Posterior vena cava (tissue), 2 donors: ENCODE measurements at places on chromosomes 13 and 19.
A peak's percentile ranks its signal among the peaks of the same experiment; 100 is the strongest.

GRCh38 chr19:19214159-19214490, 2.4 kb downstream of the NCAN start:
- no peak for DNase-seq

DNA sequence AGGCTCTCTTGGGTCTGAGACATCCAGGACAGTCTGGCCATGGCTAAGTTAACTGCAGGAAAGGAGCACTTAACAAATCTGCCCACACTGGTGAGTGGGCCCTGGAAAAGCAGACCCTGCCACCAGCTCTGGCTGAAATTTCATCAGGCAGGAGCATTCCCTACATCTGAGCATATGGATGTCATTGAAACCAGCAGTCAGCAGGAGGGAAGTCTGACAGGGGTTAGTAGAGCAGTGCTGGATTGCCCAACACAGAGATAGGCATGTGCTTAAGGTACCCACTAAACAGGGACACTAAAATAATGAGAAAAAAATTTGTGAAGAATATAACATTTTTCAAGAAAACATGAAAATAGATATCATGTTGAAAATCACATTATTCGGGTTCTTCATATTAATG, 13.6 kb upstream of the ACOD1 start:
- no peak for DNase-seq

- DNase-seq: no peak
Measured at GRCh38 chr19:44741258-44741731, 7.2 kb upstream of the BCL3 start.

DNA sequence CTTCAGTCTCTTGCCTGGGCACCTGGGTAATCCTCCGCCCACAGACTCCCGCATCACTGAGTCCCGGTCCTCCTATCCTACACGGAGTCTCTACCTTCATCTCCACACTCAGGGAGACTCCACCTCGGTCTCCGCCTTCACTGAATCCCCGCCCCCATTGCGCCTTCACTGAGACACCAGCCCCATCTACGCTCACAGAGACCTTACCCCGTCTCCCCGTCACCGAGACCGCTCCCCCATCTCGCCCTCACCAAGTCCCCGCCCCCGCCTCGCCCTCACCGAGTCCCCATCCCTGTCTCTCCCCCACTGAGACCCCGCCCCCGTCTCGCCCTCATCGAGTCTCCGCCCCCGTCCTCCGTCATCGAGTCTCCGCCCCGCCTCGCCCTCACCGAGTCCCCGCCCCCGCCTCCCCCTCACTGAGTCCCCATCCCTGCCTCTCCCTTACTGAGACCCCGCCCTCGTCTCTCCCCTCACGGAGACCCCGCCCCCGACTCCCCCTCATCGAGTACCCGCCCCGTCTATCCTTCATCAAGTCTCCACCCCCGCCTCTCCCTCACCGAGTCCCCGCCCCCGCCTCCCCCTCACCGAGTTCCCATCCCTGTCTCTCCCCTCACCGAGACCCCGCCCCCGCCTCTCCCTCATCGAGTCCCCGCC, 23.1 kb upstream of the ZNF846 start:
- peak; percentile 98 for DNase-seq

GRCh38 chr19:42010245-42011126, 16.5 kb upstream of the ATP1A3 start:
- no peak for DNase-seq

- no peak for DNase-seq
Measured at GRCh38 chr19:31451686-31452330, 102.6 kb upstream of the TSHZ3 start.

DNA sequence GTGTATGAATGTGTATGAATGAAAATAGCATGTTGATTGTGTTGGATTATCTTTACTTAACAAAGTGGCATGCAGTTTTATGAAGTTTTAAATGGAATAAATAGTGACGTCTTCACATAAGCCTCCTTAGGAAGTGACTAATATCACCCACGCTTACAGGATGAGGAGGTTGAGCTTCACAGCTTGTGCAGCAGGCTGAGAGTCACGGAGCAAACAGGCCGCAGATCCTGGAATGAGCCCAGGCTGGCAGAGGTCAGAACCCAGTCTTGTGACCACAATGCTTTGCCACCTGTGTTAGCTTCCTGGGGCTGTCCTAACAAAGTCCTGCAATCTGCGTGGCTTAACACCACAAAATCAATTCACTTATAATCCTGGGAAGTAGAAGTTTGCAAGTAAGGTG, 20.8 kb downstream of the LAIR2 start:
- DNase-seq: no peak

- DNase-seq: no peak
Measured at GRCh38 chr19:18311502-18312091, 11.3 kb downstream of the LSM4 start.

DNA sequence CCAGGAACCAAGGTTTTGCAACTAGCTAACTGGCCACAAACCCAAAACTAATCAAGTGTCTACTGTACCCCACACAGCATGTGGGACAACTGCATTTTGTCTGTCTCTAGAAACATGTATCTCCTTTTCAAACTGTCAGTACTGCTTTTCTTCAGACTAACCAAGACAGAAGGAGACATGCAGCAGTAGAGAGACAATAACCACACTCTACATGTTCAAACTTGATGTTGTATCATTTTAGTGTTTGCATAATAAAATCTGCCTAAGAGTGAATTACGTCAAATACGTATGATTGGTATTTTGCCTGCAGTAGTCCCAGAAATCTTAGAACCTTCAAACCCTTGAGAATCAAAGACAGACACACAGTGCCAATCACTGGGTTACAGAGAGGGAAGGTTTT, 22.0 kb upstream of the FREM2 start:
- DNase-seq: no peak

- no peak for DNase-seq
Measured at GRCh38 chr13:114318624-114319023, 4.3 kb downstream of the CHAMP1 start.

- DNase-seq: no peak
Measured at GRCh38 chr19:32289566-32290210, 55.7 kb upstream of the ZNF507 start.

- DNase-seq: no peak
Measured at GRCh38 chr19:56423985-56424353, 19.8 kb downstream of the ZNF583 start.

DNA sequence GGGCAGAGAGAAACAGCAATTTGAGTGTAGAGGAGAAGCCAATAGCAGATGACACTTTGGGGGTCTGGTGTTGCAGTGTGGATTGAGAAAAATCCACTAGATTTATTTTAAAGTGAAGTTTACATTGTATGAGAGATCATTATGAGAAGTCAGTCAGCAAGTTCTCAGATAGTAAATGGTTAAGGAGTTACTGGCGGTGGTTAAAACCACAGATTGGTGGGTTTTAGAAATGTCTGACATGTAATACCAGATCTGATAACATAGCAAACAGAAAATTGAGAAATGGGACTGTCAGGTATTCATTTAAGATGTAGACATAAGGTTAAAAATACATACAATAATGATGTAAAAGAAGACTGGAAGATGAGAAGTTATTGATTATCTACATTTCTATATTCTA, 7.2 kb downstream of the ABHD13 start:
- DNase-seq: no peak

DNA sequence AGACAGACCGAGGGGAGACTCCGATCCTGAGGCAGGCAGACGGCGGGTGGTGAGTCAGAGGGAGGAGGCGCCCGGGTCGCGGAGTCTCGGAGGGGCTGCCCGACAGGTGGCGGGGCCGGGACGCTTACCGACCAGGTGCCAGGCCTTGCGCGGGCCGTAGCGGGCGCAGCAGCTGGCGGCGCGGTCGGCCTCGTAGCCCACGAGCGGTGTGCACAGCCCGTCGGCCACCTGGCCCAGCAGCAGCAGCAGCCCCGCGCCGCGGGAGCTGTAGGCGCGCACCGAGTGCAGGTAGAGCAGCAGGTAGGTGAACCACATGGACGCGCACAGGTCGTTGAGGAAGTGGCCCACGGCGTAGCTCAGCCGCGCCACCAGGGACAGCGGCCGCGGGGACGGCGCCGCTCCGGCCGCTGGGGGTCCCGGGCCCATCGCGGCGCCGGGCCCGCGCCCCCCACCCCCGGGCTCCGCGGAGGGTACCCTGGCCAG, 367 bp downstream of the MFSD12 start:
- no peak for DNase-seq

- DNase-seq: no peak
Measured at GRCh38 chr13:48539550-48539949, 6.7 kb upstream of the RCBTB2 start.

DNA sequence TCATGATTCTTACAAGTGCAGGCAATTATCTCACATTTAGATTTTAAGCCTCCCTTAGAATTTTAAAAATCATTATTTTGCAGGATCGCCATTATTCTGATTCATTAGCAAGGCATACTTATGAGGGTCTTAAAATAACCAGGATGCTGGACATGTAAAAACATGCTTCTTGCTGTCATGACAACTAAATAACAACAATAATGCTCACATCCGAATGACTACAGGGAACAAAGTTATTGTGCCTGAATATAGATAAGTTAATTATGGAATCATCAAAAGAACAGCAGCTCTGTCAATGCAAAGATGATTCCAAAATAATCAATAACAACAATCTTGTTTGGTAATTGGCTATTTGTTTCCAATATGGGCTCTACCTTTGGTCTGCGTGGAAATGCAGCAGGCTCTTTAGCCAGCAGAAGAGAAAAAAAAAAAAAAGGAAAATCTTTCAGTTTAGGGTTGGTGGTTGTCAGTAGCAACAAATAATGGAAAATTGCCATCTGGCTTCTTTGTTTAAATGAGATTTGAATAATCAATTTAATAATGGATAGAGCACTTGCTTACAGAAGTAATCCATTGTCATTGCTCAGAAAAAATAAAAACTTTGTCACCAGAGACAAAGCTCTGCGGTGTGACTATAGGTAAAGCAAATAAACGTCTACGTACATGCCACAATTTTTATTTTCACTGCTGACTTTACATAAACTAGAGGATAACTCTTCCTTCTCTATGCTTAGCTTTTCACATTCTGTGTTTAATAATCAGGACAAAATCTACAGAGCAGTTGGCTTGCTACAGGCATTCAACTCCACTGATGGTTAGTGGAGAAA, 468.9 kb upstream of the TSHZ3 start:
- no peak for DNase-seq

DNA sequence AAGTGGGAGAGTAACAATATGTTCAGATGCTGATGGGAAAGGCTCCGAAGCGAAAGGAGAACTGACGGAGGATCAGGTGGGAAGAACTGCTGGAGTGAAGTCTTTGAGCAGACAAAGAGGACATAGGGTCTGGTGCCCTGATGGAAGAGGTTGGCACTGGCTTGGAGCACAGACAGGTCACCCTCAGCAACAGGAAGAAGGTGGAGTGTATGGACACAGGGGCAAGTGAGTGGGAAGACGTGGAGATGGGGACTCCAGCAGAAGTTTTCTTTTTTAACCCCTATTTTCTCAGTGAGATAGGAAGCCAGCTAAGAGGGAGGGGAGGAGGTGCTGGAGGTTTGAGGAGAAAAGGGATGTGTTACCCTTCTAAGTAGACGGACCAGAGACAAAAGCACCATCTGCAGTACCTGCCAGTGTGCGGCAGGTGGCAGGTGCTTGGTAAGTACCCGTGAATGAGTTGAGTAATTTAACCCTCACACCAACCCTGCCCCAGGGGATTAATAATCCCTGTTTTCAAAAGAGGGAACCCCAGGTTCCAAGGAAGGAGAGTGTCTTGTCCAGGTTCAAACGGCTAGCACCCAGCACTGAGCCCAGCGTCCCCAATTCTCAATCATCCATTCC, 11.2 kb downstream of the HAS1 start:
- no peak for DNase-seq

- no peak for DNase-seq
Measured at GRCh38 chr19:11624069-11624463, 26.8 kb downstream of the ZNF627 start.

DNA sequence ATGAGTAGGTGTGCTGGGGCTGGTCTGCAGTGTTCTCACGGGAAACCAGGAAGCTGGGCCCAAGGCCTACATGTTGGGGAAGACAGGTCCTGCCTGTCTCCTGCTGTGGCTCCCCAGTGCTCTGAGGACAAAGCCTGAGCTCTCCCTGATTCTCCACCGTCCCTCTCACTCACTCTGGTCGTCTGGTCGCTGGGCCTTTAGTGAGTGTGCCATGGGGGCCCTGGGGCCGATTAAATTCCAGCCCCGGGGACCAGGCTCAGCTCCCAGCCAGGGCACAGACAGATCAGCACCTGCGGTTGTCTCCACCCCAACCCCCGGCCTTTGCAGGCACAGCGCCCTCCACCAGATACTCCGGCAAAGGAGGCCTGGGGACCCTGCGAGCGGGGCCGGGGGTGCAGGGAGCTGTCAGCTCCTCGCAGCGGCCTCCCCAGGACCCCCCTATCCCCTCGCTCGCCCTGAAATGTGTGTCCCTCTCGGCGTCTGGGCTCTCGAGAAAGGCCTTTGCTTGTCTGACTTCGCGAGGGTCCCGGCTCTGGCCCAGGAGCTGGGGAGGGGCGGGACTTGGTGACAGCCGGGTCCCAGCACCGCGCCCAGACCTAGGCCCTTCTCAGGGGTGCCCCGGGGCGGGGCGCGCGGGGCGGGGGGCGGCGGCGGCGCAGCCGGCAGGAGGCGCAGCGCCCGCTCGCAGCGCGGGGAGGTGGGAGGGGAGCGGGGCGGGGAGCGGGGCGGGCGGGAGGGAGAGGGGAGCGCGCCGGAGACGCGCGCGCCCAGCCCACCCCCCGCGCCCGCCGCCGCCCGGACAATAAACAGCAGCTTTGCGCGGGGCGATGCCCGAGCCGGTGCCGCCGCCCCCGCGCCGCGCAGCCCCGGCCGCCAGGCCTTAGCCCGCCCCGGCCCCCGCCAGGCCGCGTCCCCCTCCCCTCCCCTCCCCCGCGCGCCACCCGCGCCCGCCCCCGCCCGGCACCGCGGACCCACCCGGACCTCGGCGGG, at the start of gene PALM:
Gene PALM, plus strand, starts transcription at position 782 of the 990 bp plus-strand sequence. CDS start 212 bp downstream, outside the sequence.
- DNase-seq: no peak

DNA sequence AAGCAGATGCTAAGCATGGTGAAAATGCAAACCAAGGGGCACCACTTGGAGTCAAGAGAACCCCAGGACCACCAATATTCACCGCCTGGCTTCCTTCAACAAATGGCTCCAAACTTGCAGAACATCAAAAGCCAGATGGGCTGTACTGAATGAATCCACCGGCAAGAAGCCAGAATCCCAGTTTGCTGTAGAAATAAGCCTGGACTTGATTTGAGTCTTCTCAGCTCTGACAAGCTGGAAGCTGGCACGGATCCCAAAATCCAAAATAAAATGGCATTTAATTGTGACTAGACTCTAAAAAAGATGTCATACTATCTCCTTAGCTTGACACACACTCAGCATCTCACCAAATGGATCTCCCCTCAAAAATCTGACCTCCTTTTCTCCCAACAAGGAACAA, 11.9 kb downstream of the EFNB2 start:
- no peak for DNase-seq

GRCh38 chr13:113920606-113921286, 53.1 kb downstream of the C13orf46 start:
- peak; percentile 31 for DNase-seq

DNA sequence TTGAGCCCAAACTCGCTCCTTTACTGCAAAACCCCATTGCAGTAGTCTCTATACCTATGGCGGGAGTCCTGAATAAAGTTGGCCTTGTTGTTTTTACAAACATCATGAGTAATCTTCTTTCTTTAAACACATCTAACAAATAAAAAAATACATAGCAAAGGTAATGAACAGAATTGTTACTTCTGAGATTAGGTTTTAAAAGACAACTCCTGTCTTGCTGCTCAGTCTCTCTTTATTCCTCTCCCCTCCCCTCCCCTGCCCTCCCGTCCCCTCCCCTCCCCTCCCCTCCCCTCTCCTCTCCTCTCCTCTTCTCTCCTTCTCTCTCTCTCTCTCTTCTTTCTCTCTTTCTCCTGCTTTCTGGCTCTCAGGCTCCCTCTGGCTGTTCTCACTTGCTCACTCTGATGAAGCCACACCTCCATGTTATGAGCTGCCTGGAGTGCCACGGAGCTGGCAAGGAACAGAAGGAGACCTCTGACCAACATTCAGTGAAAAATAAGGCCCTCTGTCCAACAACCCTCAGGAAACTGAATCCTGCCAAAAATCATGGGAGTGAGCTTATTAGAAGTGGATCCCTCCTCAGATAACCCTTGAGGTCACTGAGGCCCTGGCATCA, 300.7 kb upstream of the MIR17HG start:
- no peak for DNase-seq
